ENCODE measurements at places on chromosomes 6 and 20. TPM values are rescaled to one million over a fixed set of nuclear protein-coding genes. Genes with fewer than 3 reads are reported as not detected.

DNA sequence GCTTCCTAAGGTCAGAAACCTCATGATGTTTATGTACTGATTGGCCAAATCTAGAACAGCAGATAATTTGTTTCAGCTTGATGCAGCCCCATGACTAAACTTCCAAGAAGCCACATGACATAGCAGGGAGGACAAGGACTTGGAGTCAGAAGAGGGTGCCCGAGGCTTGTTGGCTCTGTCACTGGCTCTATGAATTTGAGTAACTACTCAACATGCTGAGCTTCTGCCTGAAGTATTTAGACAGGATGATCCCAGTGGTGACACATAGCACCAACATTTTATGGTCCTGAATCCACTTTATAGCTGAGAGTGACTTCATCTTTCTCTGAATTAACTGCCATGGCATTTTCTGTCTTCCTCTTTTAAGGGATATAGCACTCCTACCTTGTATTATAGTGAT is 13.5 kb upstream of the TBX18 start:
- DNase-seq, result no peak

DNA sequence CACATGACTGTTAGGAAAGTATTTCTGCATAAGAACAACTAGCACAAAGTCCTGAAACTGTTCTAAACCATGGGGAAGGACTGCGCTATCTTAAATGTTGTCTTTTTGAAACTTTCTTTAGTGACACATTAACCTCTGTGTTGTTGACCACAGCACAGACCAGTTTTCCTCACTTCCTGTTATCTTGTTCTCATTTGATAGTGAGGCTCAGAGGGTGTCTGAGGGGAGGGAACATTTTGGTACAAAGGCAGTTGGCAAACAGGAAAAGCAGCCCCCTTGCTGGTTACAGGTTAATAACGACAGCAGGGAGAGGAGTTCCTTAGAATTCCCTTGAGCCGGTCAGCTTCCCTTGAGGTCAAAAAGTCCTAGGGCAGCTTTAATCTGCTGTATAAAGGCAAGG is 143.5 kb upstream of the BMP2 start:
- DNase-seq, result no peak

- DNase-seq, result no peak
These were observed 181.2 kb upstream of the FOXQ1 start for GRCh38 chr6:1130709-1131108.

- DNase-seq, result no peak
These were observed 50.8 kb upstream of the SGK1 start for GRCh38 chr6:134368670-134369069.

Gene CASS4
- total RNA-seq, result 5.1 TPM

- no peak for DNase-seq
These were observed at the start of gene HMGCLL1 for GRCh38 chr6:55578537-55579363. Gene HMGCLL1 (minus strand): TSS chr6:55579192. CDS start chr6:55579055, 137 bp downstream.

Gene CST1
- not detected for total RNA-seq

Gene RSPO3
- not detected for total RNA-seq

Gene ADGRB3
- total RNA-seq, result not detected

Measured in activated naive CD4-positive, alpha-beta T cell treated with anti-CD3 and anti-CD28 coated beads for 36 hours (primary cell).